Activated CD8-positive, alpha-beta memory T cell treated with anti-CD3 and anti-CD28 coated beads for 24 hours (primary cell): ENCODE measurements at places on chromosomes 12 and 14.

DNA sequence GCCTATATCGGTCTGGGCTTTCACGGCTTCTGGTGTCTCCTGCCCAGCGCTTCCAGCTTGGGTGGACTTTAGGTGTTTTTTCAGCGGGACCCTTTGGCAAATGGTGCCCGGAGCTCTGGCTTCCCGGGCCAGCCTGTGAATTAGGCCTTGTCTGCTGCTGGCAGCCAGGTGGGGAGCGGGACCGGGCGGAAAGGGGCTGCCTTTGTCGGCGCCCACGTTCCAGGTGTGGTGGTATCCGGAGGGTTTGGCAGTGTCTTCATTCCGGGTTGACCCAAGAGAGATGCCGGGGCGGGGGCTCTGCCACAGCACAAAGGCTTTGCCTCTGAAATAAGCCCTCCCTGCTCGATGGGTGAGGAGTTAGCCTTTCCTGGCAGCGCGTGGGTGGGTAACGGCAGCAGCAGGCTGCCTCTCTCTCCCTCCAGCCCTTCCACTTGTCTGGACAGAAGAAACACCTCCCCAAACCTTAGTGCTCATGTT, 9.5 kb downstream of the RFLNA start:
- no peak for DNase-seq

- DNase-seq: no peak
Measured at GRCh38 chr12:9736936-9737705, 4.2 kb upstream of the CLECL1 start.

DNA sequence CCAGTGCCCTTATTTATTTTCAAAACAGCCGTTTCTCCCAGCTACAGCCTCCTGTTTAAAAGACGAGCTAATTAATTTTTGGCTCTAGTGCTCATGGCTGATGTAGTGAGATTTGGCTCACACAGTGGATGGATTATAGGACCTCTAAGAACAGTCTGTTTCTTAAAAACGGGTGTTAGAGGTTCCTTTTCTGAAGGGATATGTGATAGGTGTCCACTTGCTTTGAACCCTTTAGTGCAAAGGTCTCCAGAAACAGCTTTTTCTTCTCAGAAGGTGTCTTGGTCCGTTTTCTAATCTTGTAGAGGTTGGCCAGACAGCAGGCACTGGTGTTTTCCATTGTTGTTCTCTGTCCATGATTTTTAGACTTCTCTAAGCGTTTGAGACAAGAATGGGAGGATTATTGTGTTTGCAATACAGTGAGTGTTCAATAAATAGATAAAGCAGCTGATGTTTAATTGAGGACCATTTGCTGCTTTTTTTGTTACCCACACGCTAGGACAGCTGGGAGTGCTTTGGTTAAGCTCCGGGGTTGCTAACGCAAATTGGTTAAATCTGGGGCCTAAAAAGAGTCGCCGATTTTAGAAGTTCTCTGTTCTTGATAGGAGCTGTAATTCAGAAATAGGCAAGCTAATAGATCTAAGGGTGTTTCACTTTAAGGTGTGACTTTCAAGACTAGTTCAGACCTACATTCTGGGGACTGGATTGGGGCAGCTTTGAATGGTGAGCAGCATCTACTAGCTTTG, 1.0 kb downstream of the BORCS5 start:
- no peak for DNase-seq

DNA sequence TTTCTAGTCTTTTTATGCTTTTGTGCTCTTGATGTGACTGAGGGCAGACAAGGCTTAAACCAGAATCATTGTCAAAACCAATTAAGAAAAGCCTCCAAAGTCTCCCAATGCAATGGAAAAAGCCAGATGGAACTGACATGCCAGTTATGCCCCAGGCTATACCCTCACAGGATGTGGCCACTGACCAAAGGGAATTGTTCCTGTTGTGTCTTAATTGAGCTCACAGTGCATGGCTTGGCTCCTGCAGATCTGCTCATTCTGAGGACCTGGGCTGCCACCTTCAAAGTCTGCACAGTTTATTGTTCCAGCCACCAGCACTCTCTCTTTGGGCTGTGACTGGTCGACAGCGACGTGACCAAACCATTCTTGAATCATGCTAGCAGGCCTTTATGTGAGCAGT, 17.1 kb upstream of the BICD1 start:
- DNase-seq: no peak

- peak; percentile 63 for DNase-seq
Measured at GRCh38 chr12:114625294-114625851, 58.6 kb downstream of the TBX3 start.

DNA sequence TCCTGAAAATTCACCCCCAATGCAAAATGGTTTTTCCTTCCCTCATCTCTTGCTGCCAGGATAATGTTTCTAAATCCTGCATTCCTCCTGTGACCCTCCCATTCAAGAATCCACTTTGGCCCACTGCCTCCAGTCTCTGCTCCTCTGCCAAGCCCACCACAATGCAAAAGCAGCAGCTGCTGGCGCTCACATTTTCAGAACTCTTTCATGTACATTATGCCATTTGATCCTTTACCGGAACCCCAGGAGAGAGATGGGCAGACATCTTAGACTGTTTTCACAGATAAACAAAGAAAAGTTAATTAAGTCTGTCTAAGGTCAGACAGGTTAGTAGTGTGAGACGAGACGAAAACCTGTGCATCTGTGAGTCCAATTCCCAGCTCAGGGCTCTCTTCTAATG, 12.9 kb downstream of the LRIG3 start:
- no peak for DNase-seq

GRCh38 chr14:95307402-95308041, 12.2 kb downstream of the CLMN start:
- DNase-seq: no peak

- DNase-seq: no peak
Measured at GRCh38 chr14:69441948-69442347, 42.6 kb upstream of the PLEKHD1 start.

DNA sequence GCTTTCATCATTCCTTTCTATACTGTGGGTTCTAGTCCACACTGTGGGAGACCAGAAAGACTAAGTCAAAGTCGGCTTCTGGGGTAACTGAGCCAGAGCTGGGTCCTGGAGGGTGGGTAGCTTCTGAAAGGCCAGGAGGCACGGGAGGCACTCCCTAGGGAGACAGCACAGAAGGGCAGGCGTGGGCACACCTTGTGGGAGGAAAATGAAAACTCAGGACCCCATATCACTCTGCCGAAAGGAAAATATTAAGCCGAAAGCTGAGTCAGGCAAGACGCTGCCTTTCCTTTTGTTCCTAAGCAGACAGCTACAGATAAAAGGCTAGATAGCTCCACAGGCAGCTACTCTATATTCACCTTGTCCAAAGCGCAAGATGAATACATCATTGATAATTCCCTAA, 20.7 kb downstream of the ANO2 start:
- DNase-seq: no peak

DNA sequence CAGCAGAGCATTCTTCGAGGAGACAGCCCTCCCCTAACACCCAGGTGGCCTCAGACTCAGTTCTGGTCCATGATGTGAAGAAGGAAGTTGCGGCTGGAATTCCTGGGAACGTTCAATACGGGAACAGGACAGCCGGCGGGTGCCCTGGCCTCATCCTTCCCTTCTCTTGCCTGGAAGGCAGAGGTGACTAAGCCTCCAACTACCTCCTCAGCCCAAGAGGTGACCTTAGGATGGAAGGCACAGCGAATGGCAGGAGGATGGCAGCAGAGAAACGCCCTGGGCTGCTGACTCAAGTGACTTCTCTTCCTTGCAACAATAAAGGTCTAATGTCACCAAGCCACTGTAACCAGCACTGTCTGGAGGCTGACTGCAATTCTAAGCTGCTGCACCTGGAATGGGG, 36.1 kb downstream of the DHX37 start:
- DNase-seq: no peak

- no peak for DNase-seq
Measured at GRCh38 chr12:86634456-86635410, 378.5 kb upstream of the MGAT4C start.

- peak; percentile 42 for DNase-seq
Measured at GRCh38 chr14:94054936-94055335, 26.1 kb downstream of the DDX24 start.

- DNase-seq: no peak
Measured at GRCh38 chr12:98090731-98091130, 424.7 kb upstream of the TMPO start.

DNA sequence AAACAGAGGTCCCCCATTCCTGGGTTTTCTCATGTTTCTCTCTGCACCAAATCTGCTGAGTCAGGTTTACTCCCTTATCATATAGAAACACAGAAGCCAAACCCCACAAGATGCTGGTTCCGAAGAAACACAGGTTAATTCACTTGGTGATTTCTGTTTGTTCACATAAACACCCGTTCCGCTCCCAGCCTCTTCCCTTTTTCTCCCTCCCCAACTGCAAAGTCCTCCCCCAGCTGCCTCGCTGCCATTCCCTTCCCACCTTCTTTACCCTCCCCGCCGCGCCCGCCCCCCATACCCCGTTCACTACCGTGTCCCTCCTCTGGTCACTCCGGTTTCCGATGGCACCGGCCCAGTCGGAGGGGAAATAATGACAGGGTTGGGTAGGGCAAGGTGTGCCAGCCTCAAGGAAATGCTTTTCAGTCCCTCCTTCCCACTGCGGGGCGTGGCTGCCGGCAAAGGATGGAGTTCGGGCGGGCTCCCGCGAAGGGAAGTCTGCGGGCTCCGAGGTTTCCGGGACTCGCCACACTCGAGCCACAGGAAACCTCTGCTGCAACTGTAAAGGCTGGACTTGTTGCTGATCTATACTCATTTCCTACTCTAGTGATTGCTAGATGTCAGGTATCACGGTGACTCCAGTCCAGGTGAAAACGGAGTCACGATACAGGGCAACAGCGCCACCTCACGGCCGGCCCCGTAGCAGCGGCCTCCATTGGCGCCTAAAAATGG, at the start of gene STYK1:
TSS of gene STYK1 (minus strand) at position 394 of the 726 bp plus-strand sequence. CDS start 39,434 bp downstream, outside the sequence.
- DNase-seq: peak; percentile 89

DNA sequence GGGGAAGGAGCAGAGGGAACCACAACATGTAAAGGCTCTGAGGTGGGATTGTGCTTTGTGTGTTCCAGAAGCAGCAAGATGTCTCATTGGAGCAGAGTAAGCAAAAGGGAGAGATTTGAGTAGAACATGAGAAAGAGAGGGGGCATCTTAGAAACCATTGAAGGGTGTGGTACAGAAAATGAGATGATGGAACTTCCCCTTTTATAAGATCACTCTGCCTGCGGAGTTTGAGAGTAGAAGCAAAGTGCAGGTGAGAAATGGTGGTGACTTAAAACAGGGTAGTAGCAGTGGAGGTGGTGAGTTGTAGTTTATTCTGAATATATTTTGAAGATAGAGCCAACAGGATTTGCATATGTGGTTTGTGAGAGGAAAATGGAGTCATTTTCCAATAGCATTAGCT, 56.0 kb downstream of the FBXO34 start:
- DNase-seq: no peak

DNA sequence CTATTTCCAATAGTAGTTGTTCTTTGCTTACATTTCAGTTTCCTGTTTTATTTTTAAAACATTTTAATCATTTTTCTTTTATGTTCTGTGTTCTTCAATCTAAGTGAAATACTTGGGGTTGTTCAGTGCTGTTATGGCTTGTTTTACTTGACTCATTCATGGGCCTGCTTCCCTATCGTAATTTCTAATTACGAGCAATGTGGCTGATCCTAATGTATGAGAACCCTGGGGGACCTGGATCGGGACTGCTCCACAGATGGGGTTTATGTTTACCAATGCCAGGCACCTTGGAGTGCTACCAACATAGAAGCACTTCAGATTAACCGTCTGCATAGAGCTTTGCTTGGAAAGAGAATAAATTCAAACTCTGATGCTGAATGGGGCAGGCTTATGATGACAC, 29.8 kb downstream of the TECPR2 start:
- DNase-seq: no peak

DNA sequence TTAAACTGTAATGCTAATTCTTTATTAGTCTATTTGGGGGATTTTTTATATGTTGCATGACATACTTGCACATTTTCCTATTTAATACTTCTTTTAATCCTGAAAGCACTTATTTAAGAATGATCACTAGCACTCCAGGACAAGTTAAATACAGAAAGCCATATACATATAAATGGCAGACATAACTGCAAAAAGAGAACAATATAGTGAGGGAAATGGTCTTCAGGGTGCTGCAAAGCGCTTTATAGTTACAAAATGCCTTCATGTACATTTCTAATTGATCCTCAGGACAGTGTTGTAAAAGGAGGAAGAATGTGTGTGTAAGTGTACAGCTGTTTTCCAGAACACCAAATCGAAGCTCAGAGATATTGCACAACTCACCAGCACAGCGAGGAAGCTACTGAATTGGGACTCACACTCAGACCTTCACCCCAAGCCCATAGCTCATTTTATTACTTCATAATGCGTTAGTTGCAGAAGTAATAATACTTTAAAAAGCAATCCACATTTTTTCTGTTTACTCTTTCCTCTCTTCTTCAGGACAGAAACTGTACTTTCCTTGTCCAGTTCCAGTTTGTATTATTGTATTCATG, 428.2 kb downstream of the RAD51B start:
- DNase-seq: no peak

DNA sequence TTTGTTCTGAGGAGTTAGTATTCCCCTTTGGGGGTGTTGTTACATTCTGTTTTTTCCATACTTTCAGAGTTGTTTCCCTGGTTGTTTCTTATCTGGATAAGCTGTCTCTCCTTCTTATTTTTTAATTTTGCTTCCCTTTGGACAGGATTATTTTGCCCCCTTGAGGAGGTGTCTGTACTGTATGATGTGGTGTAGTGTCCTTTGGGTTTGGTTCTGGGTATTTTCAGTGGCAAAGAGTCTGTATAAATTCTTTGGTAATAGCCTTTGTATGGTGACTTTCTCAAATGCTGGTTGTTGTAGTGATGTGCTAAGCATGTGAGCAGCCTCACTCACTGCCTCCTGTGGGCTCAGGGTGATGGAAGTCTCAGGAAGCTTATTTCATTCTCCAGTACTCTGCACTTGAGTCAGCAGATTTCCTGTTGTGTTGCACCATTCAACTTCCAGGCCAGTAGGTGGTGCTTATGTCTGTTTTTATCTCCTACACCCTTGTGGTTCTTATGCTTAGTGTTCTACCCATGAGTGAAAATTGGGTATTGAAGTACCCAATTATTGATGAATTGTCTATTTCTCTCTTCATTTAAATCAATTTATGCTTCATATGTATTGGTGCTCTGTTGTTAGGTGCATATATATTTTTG, 103.3 kb upstream of the PMCH start:
- DNase-seq: no peak

DNA sequence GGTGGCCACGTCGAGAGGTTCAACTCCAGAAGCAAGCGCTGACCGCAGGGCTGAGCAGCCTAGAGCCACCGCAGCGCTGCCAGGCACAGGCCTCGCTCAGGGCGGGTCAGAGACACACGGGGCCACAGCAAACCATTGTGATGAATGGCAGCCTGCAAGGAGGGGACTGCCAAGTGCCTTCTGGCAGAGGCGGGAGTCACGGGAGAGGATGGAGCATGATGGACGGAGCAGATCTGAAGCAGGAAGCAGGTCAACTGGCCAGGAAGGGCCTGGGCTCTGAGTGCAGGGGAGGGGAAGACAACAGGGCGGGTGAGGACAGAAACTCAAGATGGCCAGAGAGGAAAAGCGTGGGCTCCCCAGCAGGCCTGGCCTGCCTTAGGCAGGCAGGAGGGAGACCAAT, 49.8 kb downstream of the CDC42BPB start:
- no peak for DNase-seq

- DNase-seq: no peak
Measured at GRCh38 chr12:128476266-128476665, 209.3 kb downstream of the TMEM132C start.
